ENCODE measurements at places on chromosomes 3 and 15. TPM values are rescaled to one million over a fixed set of nuclear protein-coding genes. Genes with fewer than 3 reads are reported as not detected.

LNP1 gene
- polyA plus RNA-seq, result 0.07 TPM

ALDH1A3 gene
- polyA plus RNA-seq, result not detected

HYAL1 gene
- polyA plus RNA-seq, result not detected

GDPGP1 gene
- polyA plus RNA-seq, result 4.0 TPM

CCDC9B gene
- 0.13 TPM for polyA plus RNA-seq

CEP70 gene
- 0.11 TPM for polyA plus RNA-seq

TM4SF18 gene
- not detected for polyA plus RNA-seq

NBEAL2 gene
- polyA plus RNA-seq, result 10.4 TPM

ECE2 gene
- polyA plus RNA-seq, result not detected

CELF6 gene
- 1.9 TPM for polyA plus RNA-seq

Data from CD14-positive monocyte (primary cell).